NCI-H1930 (cell line): ENCODE measurements at places on chromosomes 5 and 9.

GRCh38 chr9:37531699-37532098 lies 44.5 kb downstream of the FBXO10 start:
- DNase-seq, result no peak

DNA sequence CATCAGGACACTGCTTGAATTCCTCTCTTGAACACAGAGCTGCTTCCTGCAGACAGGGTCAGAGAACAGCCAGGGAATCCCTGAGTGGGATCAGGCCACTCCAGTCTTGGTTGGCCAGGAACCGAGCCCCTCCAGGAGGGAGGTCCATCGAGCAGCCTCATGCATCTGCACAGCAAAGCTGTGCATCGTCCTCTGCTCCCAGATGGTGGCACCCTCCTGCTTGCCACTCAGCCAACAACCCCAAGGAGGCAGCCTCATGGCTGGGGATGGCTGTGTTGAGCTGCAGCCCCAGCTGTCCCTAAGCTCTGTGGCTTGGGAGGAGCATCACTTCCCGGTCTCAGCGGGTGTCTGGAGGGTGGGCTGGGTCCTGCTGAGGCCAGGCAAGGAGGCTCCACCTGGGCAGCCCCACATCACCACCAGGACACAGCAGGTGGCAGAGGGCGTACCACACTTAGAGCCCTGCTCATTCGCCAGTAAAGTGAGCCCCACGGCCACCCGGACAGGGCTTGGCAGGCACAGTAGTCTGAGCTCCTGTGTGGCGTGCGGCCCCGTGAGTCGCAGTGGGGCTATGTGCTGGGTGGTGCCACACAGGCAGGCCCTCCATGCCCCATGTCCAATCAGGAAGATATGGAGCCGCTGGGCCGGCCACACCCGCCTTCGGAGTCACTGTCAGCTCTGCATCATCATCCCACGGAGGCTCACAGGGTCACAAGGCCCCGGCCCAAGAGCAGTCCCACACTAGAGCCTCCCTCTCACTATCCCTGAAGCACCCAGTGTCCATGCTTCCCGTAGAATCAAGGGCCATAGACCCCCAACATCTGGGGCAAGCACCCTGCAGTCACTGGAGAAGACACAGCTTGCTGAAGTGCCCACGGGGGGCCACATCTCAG lies 11.9 kb downstream of the LPCAT1 start:
- DNase-seq, result no peak

GRCh38 chr5:194102-194501 lies 2.8 kb downstream of the LRRC14B start:
- DNase-seq, result no peak

- DNase-seq, result no peak
These were observed 876 bp downstream of the CAAP1 start for GRCh38 chr9:26891726-26892125.

DNA sequence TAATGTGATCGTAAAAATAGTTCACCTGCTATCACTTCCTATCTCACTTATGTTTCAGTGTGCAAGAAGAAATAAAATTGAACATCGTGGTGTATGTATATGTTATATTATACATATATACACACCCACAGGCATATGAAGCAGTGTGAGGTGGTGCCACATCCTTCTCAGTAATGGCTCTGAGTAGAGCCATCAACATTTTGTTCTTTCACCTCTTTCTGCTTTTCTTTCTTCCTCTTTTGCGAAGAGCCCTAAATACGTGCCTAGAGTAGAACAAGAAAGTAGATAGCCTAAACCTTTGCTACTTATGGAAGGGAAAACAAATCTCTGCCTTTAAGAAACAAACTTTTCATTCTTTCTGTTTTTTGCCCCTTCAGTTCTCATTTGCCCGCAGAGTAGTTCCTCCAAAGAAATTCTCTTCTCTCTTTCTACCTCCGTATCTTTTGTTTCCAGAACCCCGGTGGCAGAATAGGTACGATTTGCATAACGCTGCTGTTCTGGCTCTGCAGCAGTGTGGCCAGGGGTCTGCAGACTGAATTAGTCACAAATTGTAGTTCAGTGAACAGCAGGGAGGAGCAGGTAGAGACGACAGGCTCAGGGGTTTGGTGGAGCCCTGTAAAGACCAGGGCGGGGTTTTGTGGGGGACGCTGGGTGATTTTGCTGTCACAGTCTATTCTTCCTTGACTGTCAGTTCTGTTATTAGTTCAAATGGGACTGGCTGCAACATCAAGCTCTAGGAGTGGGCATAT lies 40.5 kb upstream of the PJA2 start:
- no peak for DNase-seq

DNA sequence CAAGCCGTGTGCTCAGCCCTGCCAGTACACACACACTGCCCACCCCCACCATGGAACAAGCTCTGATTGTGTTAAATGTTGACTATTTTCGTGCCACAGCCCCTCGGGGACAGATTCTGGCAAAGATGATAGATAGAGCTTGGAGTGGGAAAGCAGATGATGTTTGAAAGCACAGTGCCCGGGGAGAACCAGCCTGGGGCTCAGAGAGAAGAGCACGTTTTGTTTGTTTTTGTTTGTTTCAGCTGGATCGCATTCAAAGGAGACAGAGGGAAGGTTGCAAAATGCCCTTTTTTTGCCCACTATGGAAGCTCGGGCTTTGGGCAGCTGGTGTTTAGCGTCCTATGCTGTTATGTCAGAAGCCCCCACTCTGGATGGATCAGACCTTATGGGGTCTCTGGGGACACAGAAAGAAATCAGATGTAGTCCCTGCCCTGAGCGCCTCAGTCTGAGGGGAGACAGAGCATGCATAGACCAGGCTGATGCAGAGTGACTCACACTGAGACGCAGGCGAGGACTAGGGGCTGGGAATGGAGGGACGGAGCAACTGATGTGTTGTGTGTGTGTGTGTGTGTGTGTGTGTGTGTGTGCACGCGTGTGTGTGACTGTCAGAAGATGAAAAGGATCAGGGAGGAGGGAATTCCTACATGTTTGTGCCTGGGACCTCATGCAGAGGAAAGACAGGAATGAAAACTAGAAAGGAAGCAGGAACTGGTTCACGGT lies 229.7 kb downstream of the MELK start:
- DNase-seq, result no peak

DNA sequence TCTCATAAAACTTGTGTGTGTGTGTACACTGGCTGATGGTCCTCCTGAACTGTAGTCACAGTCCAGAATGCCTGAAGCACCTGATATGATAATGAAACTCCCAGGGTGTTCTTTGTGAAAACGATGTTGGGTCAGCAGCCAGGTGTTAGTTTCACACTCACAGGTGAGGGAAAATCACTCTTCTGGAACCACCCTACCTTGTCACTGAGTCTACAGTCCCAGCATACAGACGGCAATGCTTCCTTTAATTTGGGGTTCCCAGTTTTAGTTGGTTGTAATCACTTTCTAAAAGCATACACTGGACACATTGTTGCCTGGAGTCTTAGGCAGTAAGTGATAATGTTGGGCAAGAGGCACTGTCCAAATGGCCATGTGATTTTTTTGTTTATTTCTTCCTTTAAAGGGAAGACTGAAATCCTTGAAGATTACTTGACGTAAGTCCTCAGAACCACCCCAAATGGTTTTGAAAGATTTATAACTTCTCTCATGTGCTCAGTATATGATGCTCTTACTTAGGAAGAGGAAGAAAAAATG lies 18.2 kb upstream of the MGAT1 start:
- no peak for DNase-seq

- no peak for DNase-seq
These were observed 112.2 kb downstream of the ACTBL2 start for GRCh38 chr5:57370376-57370775.

- DNase-seq, result no peak
These were observed 1099.2 kb downstream of the CDH18 start for GRCh38 chr5:18888821-18889220.

DNA sequence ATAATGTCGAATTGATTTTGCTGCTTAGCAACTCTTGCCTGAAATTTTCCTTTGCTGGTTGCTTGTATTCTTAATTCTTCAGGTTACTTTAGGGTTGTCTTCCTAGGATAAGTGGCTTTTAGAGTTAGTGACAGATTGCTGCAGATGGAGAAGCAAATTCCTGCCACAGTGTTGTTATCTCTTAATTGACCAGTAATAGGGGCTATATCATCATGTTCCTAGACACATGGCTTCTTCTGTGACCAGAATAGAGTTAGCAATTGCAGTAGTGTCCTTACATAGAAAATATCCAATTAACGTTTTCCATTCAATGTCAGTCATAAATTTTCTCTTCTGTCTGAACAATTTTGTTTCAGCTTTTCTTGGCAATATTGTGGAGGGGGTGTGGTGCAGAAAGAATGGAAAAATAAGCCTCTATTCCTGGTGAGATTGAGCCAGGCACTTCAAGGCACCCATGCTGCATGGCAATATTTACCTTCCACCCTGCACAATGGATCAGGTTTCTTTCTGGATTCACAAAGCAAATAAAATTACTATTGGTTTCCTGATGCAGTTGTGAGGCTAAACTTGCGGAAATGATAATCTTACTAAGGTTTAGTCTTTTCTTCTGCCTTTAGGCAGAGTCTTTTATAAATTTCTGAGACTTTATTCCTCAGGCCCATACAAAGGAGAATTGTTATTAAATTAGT lies 1481.5 kb downstream of the EFNA5 start:
- peak; percentile 0 for DNase-seq

GRCh38 chr5:77008413-77008812 lies 21.8 kb upstream of the AGGF1 start:
- DNase-seq, result no peak

DNA sequence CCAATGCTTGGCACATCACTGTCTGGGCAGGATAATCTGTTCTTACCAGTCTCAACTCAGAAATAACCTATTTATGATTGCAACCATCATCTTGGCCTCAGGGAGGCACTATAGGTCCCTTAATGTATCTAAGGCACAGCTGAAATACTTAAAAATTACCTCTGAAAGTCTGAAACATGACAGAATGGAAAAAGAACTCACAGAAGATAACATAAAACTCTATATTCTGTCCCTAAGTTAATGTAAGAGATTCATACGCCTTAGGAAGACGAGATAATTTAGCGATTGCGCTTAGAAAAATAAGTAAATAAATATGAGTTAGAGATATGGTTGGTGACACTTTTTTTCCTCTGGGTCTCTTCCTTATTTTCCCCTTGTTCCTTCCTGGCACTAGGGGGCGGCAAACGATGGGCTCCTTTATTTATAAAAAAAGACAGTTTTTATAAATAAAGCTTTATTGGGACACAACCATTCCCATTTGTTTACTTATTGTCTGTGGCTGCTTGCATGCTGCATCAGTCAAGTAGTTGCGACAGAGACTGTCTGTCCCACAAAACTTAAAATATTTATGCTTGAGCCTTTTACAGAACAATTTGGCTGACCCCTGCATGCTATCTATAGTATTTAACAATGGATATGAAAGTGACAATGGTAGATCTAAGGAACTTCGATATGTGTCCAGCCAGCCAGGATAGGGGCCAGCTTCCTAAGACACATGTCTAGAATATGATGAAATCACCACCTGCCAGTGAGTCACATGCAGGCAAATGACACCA lies 79.6 kb downstream of the PDE4D start:
- DNase-seq, result peak; percentile 4

- no peak for DNase-seq
These were observed 173.0 kb upstream of the TBC1D2 start for GRCh38 chr9:98428454-98428853.

- no peak for DNase-seq
These were observed 20.9 kb upstream of the ARHGAP26 start for GRCh38 chr5:142749321-142749720.

DNA sequence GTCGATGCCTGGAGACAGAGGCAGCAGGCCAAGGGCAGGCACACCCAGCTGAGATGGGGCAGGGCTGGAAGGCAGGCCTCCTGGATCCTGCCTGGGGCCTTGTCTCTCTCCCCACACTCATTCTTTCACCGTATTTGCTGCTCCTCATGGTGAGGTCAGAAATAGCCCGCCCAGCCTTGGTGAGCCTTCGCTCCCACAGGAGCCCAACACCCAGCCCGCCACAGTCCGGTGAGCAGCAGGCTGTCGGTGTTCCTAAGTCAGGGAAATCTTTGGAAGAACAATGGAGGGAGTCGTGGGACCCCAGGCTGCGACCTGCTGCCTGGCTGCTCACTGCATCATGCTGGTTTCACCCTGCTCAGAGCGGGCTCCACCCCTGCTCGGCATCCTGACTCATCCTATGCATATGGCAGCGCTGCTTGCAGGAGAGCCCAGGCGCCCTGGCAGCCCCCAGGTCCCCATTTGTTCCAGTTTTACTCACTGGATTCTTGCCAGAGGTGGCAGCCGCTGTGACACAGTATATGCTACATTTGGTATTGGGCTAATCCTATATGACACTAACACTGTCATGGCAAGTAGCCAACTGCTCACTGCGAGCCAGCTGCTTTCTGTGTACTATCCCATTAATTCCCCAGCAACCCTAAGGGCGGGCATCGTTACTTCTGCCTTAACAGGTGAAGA lies 53.2 kb upstream of the NCS1 start:
- DNase-seq, result no peak

- no peak for DNase-seq
These were observed 65.7 kb downstream of the LRSAM1 start for GRCh38 chr9:127516835-127517607.
